ENCODE measurements at places on chromosomes 2 and 18.

- DNase-seq = no peak
Observed at GRCh38 chr2:176934869-176935415, 277.7 kb upstream of the HNRNPA3 start.

GRCh38 chr2:3476321-3476984 is 42.9 kb downstream of the ADI1 start:
- no peak for DNase-seq

- DNase-seq = no peak
Observed at GRCh38 chr2:15173501-15173900, 387.6 kb downstream of the NBAS start.

- no peak for DNase-seq
Observed at GRCh38 chr18:49524951-49525350, 36.9 kb upstream of the LIPG start.

- DNase-seq = no peak
Observed at GRCh38 chr2:120865656-120866055, 130.0 kb downstream of the GLI2 start.

- DNase-seq = no peak
Observed at GRCh38 chr18:49162226-49162864, 211.6 kb upstream of the SMAD7 start.

GRCh38 chr2:152083202-152083875 is 15.5 kb downstream of the CACNB4 start:
- DNase-seq = no peak

DNA sequence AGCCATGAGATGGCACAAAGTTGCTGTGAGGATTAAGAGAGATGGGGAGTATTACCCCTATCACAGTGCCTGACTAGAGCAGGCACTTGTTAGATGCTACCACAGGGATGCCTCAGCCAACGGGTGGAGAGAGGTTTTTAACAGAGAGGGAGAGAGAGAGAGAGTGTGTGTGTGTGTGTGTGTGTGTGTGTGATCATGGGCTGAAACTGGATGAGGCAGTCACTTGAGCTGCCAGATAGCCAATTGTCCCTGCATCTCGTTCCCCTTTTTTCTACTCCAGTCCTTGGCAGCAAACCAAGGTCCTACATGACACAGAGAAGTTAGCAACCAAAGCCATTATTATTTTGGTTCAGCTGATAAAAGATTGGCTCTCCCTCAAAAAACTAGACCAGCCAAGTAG is 3.0 kb downstream of the CD8A start:
- DNase-seq = peak; percentile 4

- DNase-seq = no peak
Observed at GRCh38 chr18:6595666-6596065, 133.8 kb upstream of the ARHGAP28 start.

DNA sequence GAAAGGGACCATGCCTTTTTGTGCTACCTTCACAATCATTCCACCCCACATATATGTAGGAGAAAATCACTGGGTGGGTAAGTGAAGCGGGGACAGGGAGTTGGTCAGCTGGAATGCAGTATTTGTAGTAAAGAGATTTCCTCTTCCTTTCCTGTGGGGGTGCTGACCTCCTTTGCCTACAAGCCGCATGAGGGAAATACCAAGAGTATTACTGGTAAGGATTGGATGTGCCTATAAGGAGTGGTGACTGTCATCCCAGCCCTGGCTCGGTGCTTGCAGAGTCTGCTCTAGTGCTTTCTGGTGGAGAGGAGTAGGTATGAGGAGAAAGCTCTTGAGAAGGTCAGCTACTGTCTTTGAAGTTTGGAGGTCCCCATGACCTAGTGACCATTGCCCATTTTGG is 324.6 kb downstream of the HRH4 start:
- DNase-seq = no peak

- no peak for DNase-seq
Observed at GRCh38 chr2:118134650-118135049, 46.4 kb downstream of the INSIG2 start.

- DNase-seq = peak; percentile 3
Observed at GRCh38 chr2:79511320-79511951, 1.4 kb upstream of the CTNNA2 start.

GRCh38 chr2:142875010-142875409 is 2.5 kb upstream of the KYNU start:
- no peak for DNase-seq

GRCh38 chr2:177237932-177238331 is 25.3 kb downstream of the HNRNPA3 start:
- DNase-seq = no peak
